Stimulated activated memory B cell treated with anti-CD40 and anti-IgM and Interleukin-4, amounts not matched to agents 10 μg/mL and 1 μg/mL and 100 μg/mL, for 72 hours (primary cell): ENCODE measurements at places on chromosomes 12 and 14.
A peak's percentile ranks its signal among the peaks of the same experiment; 100 is the strongest.

GRCh38 chr12:73110816-73111215 is 838.6 kb downstream of the TRHDE start:
- H3K27me3 ChIP-seq = no peaks in the 10 kb centered on the region
- no peak overlapping the region for H3K27ac ChIP-seq
- H3K36me3 ChIP-seq = no peaks in the 10 kb centered on the region
- ATAC-seq = no peak
- H3K4me1 ChIP-seq = no peaks in the 10 kb centered on the region

DNA sequence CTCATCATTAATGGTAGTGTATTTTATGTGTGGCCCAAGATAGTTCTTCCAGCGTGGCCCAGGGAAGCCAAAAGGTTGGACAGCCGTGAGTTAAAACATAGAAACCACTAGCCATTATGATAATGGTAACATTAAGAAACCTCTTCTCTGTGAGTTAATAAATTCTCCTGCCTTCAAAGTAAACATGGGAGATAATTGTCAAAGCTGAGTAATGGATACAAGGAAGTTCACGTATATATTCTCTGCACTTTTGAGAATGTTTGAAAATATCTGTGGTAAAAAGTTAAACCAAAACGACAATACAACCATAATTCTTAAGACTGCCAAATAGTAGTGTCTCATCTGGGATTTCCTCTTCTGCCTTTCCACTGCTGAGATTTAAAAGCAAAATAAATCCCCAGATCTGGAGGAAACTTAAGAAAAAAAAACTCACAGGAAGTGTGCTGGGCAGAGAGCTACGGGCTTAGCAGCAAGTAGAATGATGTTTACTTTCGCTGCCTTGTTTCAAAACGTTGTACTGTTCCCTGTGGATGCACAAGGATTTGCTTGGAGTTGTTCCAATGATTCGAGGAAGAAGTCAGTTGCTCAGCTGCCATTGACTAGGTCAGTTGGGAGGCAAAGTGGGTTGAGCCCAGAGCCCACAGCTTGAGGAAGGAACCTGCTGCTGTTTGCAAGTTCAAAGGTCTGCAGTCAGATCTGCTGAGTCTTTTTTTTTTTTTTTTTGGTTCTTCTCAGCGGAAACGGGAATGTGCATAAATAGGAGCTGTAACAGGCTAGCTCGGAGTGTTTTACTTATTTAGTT is 1.7 kb downstream of the TPCN1 start:
- ATAC-seq = no peak
- H3K36me3 ChIP-seq = peaks cover 22% of the 10 kb centered on the region
- H3K4me3 ChIP-seq = peak overlapping the region; percentile 87
- no peaks in the 10 kb centered on the region for H3K27me3 ChIP-seq
- peaks cover 25% of the 10 kb centered on the region for H3K4me1 ChIP-seq
- H3K27ac ChIP-seq = peak overlapping the region; percentile 97

DNA sequence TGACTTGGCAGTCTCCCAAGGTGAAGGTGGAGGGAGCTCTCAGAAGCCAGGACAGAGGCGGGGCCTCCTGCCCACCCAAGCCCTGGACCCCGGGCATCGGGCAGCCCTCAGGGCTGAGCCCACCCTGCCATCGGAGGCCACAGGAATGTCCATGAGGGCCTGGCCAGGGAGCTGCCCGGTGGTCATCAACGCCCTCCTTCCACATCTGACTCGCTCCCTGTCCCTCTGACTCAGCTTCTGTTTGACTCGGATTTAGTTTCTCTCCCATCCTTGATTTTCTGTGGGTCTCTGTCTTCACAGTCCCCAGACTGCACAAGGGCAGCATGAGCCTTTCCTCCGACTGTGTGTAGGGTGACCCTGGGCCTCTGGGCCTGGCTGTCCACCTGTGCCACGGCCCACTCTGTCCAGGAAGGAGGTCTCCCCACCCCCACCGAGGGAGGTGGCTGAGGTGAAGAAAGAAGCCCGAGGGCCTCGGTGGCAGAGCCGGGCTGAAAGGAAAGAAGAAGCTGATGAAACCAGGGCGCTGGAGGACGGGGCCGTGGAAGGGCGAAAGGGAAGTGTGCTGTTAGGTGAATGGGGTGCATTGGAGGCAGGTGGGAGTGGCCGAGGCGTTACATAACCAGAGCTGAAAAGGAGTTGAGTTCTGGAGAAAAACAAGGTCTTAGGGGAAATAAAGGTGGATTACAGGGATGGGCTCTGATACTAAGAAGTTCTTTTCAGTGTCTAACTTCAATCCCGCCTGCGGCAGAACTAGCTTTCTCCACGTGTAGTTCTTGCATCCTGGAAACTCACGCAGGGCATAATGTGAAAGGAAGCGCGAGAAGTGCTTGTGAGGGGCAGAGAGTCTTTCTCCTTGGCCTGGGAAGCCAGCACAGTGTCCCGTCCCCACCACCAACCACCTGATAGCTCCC is 16.7 kb upstream of the TMEM106C start:
- ATAC-seq = no peak
- H3K4me1 ChIP-seq = peaks cover 14% of the 10 kb centered on the region

DNA sequence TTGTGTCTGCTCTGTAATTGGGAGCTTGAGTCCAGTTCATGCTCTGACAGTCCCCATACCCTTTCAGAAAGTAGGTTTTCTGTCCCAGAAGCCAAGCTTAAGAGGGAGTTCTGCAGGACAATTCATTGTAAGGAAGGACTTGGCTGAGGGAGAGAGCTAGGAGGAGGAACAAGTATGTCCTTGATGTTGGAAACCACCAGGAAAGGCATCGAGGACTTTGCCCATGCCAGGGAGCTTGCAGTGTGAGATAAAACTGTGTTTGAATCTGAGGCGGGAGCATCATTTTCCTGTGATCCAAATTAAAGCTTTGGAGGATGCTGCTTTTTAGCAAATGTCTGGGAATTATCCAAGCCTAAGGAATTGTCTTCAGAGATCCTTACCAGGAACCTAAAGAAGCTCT is 175.3 kb downstream of the EMP1 start:
- H3K4me1 ChIP-seq = peaks cover 11% of the 10 kb centered on the region
- H3K27me3 ChIP-seq = no peaks in the 10 kb centered on the region
- H3K27ac ChIP-seq = no peak overlapping the region
- no peaks in the 10 kb centered on the region for H3K36me3 ChIP-seq
- no peak for ATAC-seq

- H3K27me3 ChIP-seq = peaks cover 6% of the 10 kb centered on the region
- no peaks in the 10 kb centered on the region for H3K36me3 ChIP-seq
- H3K27ac ChIP-seq = no peak overlapping the region
- no peak for ATAC-seq
- H3K4me1 ChIP-seq = no peaks in the 10 kb centered on the region
- H3K4me3 ChIP-seq = no peak overlapping the region
Measured at GRCh38 chr14:104858811-104859426, 6.1 kb upstream of the CEP170B start.

DNA sequence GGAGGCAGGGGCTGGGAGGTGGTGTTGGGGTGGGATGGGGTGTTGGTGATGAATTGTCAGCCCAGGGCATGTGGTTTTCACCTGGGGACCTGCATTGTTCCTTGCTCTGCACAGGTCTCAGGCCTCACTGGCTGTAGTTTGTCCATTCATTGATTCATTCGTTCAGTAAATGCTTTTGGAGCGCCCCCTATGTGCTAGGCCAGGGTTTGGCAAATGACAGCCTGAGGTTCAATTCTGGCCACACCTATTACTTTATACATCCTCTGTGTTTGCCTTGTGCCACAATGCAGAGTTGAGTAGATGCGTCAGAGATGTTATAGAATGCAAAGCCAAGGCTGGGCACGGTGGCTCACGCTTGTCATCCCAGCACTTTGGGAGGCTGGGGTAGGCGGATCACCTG is 4.7 kb downstream of the ADCK1 start:
- no peak for ATAC-seq
- H3K27me3 ChIP-seq = no peaks in the 10 kb centered on the region
- no peaks in the 10 kb centered on the region for H3K36me3 ChIP-seq
- peaks cover 14% of the 10 kb centered on the region for H3K4me1 ChIP-seq
- no peak overlapping the region for H3K27ac ChIP-seq
- no peak overlapping the region for H3K4me3 ChIP-seq

DNA sequence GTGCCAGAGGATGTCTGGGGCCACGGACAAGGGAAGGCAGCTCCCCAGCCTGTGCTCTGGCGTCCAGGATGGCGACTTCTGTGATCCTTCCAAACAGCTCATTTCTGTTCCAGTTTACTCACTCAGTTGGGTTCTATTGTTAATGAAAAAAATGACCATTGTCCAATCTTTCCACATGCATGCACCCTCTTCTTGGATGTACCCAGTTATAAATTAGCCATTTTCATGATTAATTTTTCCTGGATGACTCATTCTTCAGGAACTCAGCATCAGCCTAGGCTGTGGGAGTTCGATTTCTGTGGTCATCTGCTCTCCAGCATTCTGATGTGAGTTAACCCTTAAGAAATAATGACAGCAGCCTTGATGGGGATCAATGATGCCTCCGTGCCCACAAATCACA is 926.8 kb downstream of the BCL11B start:
- ATAC-seq = no peak
- H3K27me3 ChIP-seq = no peaks in the 10 kb centered on the region
- no peaks in the 10 kb centered on the region for H3K4me1 ChIP-seq
- no peak overlapping the region for H3K4me3 ChIP-seq
- H3K36me3 ChIP-seq = no peaks in the 10 kb centered on the region
- H3K27ac ChIP-seq = no peak overlapping the region

- no peak for ATAC-seq
- peaks cover 31% of the 10 kb centered on the region for H3K27me3 ChIP-seq
- no peak overlapping the region for H3K27ac ChIP-seq
- no peak overlapping the region for H3K4me3 ChIP-seq
- H3K36me3 ChIP-seq = peaks cover 15% of the 10 kb centered on the region
Measured at GRCh38 chr14:90239139-90239538, 17.2 kb upstream of the PSMC1 start.

DNA sequence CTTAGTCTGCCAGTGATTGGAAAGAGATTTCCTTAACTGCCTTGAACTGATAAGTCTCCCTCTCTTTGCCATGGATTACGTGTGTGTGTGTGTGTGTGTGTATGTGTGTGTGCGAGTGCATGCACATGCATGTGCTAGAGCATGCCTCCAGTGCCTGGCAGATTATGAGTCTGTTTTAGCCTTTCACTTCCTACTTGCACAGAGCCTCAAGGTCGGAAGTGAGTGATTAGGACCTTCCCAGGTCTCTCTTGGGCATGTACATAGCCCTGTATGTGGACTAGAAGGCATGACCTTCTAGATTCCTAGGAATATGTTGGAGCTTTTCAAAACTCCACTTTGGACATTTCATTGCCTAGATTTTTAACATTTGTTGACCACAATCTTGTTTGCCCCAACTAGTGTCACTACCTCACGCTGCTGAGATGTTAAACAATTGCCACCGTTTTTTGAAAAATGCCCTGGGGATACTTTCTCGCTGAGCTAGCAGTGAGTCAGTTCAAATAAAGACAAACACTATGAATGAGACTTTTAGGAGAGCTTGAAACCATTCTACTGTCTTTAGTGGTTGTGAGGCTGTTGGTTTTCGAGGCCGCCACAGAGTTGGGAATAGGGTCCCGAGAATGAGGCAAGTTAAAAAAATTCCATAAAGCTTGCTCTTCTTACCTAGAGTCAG is 28.2 kb downstream of the KIAA0586 start:
- ATAC-seq = no peak
- H3K27ac ChIP-seq = no peak overlapping the region
- H3K4me1 ChIP-seq = no peaks in the 10 kb centered on the region
- peaks cover 52% of the 10 kb centered on the region for H3K36me3 ChIP-seq
- no peaks in the 10 kb centered on the region for H3K27me3 ChIP-seq

DNA sequence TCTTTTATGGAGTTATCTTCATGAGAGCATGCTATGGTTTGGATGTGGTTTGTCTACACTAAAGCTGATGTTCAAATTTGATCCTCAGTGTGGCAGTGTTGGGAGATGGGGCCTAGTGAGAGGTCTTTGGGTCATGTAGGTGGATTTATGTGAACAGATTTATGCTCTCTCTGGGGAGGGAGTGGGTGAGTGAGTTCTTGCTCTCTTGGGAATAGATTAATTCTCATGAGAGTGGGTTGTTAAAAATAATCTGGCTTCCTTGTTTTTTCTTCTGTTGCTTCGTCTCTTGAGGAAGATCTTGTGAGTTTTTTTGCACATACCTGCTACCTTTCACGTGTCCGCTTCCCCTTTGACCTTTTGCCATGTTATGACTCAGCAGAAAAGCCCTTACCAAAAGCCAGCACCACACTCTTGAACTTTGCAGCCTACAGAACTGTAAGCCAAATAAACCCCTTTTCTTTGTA is 20.5 kb downstream of the DERA start:
- H3K27me3 ChIP-seq = no peaks in the 10 kb centered on the region
- ATAC-seq = peak; percentile 90
- H3K4me1 ChIP-seq = peaks cover 12% of the 10 kb centered on the region
- H3K27ac ChIP-seq = peak overlapping the region; percentile 61

- H3K4me1 ChIP-seq = no peaks in the 10 kb centered on the region
- no peaks in the 10 kb centered on the region for H3K27me3 ChIP-seq
- ATAC-seq = no peak
- H3K4me3 ChIP-seq = no peak overlapping the region
Measured at GRCh38 chr12:58583940-58584339, 336.4 kb downstream of the LRIG3 start.

DNA sequence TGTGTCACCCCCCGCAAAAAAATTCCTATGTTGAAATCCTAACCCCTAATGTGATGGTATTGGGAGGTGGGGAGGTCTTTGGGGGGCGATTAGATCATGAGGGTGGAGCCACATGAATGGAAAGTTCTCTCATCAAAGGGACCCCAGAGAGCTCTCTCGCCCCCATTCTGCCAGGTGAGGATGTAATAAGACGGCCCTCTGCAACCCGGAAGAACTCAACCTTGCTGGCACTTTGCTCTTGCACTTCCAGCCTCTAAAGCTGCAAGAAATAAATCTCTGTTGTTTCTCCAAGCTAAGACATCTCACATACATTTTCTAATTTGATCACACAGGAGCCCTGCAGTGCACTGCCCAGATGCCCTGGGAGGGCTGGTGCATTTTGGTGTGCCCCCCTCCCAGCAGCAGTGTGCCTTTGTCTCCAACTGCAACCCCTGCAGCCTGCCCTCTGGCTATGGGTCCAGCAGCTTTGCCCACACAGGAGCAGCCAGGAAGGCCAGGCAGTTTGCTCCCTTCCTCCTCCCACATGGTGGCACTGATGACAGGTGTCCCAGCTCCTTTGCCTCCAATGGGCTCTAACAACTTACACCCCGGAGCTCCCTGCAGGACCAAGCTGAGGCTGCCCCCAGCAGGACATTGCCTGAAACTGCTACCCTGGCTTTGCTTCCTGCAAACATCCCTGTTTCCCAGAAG is 59.3 kb downstream of the C14orf132 start:
- peaks cover 28% of the 10 kb centered on the region for H3K27me3 ChIP-seq
- ATAC-seq = no peak
- no peaks in the 10 kb centered on the region for H3K36me3 ChIP-seq
- no peak overlapping the region for H3K4me3 ChIP-seq
- no peak overlapping the region for H3K27ac ChIP-seq

DNA sequence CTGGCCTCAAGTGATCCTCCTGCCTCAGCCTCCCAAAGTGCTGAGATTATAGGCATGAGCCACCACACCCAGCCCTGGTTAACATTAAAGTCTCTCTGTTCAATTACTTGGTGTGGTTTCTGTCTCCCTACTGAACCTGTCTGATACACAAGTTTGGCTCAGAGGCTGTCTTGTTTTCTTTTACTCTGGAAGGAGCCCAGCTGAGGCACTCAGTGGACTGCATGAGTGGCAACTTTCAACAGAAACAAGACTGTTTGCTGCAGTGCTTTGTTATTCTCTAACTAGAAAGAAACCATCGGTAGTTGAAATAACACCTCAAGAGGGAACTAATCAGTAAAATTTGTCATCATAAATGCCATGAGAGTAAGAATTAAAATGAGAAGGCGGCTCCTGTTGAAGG is 238.7 kb downstream of the FOXN3 start:
- no peak for ATAC-seq
- H3K4me3 ChIP-seq = no peak overlapping the region
- peaks cover 19% of the 10 kb centered on the region for H3K4me1 ChIP-seq
- H3K27ac ChIP-seq = peak overlapping the region; percentile 78

- no peaks in the 10 kb centered on the region for H3K4me1 ChIP-seq
- H3K27me3 ChIP-seq = no peaks in the 10 kb centered on the region
- H3K27ac ChIP-seq = no peak overlapping the region
- H3K36me3 ChIP-seq = no peaks in the 10 kb centered on the region
Measured at GRCh38 chr14:42884100-42884499, 1277.4 kb downstream of the LRFN5 start.
